ENCODE measurements at places on chromosomes 13 and 19.

GRCh38 chr13:112058941-112059340 lies 8.0 kb upstream of the SOX1 start:
- no peak for DNase-seq

GRCh38 chr13:25963674-25964073 lies 88.1 kb downstream of the SHISA2 start:
- DNase-seq: no peak

- no peak for DNase-seq
Measured at GRCh38 chr13:84609716-84610115, 727.4 kb upstream of the SLITRK1 start.

GRCh38 chr13:46119883-46120614 lies 15.2 kb upstream of the CPB2 start:
- DNase-seq: no peak

DNA sequence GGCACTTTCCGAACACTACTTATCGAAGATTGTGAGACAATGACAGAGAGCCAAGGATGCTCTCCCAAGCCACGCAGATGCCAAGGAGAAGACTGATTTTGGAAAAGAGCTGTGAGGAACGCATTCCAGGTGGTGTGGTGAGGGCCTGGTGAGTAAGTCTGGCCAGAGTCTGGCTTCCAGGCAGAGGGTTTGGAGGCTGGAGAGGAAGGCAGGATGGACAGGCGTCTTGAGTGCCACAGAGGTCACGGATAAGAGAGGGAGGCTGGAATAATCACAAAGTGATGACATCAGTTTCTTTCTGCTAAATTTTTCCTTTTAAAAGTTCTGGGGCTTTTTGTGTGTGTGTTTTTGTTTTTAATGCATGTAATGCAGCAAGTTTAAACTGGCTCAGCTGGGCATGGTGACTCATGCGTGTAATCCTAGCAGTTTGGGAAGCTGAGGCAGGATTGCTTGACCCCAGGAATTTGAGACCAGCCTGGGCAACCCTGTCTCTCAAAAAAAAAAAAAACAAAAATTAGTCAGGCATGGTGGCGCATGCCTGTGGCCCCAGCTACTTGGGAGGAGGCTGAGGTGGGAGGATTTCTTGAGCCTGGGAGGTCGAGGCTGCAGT lies 235.1 kb downstream of the NALCN start:
- no peak for DNase-seq

- no peak for DNase-seq
Measured at GRCh38 chr13:62046512-62046911, 630.9 kb upstream of the PCDH20 start.

- no peak for DNase-seq
Measured at GRCh38 chr13:26663791-26664190, 96.8 kb downstream of the GPR12 start.

DNA sequence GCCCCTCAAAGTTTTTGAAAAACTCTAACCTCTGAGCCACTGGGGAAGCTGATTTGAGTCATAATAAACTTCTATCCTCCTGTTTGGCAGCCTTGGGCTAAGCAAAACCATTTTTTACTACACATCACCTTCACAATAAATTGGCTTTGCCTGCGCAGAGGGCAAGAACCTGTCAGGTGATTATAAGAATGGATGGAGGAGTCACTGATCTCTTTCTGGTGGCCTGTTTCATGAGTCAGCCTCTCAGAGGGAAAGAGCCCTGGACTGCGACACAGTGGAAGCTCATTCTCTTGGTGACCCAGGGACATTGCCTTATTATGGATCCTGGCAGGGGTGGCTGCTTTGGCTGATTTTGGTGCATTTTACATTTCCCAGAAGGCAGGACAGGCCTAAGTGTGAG lies 17.5 kb upstream of the PSG9 start:
- no peak for DNase-seq

DNA sequence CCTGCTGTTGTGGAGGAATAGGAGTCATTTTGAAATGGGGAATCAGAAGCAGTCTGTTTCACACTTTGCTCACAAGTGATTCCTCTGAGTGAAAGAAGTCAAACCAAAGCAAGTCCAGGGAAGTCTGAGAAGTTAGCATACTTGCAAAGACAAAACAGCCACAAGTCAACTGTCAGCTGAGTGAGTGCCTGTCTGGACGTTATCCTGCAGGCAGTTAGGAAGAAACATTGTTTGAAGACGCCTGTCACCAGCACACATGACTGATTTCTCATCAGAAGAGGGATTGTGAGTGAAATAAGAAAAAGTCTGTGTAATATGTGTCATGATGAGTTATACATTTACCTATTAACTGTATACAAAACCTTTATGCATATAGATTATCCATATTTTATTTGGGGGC lies 153.5 kb downstream of the KCNRG start:
- no peak for DNase-seq

- no peak for DNase-seq
Measured at GRCh38 chr19:57241176-57241575, 744 bp downstream of the ZNF805 start.

DNA sequence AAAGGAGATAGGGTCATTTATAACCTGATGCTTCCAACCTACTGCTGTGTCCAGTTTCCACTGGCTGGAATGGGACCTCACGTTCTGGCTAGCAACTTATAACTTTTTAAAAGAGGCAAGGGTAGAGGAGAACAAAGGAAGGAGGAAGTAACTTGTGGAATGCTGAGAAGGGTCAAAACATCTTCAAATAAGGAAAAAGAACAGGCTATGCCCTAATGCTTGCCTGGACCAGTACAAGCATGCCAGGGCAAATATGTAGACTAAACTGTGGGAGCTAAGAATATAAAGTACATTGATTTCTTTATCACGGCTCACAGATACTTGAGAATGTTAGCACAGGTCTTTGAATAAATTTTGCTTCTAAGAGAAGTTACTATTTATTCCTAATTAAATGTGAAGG lies 1.5 kb upstream of the ZNF561 start:
- no peak for DNase-seq

GRCh38 chr13:111261326-111261725 lies 59.1 kb upstream of the TEX29 start:
- DNase-seq: no peak

GRCh38 chr19:30854207-30854606 lies 482.0 kb downstream of the ZNF536 start:
- DNase-seq: no peak

- no peak for DNase-seq
Measured at GRCh38 chr19:31037286-31037980, 311.8 kb downstream of the TSHZ3 start.

- DNase-seq: no peak
Measured at GRCh38 chr13:88761145-88761544, 1090.0 kb downstream of the SLITRK5 start.

GRCh38 chr19:9436358-9436757 lies 985 bp upstream of the ZNF266 start:
- DNase-seq: no peak

GRCh38 chr13:99692854-99693253 lies 191.6 kb downstream of the TM9SF2 start:
- DNase-seq: no peak

- no peak for DNase-seq
Measured at GRCh38 chr19:42166316-42166715, 34.1 kb upstream of the POU2F2 start.

DNA sequence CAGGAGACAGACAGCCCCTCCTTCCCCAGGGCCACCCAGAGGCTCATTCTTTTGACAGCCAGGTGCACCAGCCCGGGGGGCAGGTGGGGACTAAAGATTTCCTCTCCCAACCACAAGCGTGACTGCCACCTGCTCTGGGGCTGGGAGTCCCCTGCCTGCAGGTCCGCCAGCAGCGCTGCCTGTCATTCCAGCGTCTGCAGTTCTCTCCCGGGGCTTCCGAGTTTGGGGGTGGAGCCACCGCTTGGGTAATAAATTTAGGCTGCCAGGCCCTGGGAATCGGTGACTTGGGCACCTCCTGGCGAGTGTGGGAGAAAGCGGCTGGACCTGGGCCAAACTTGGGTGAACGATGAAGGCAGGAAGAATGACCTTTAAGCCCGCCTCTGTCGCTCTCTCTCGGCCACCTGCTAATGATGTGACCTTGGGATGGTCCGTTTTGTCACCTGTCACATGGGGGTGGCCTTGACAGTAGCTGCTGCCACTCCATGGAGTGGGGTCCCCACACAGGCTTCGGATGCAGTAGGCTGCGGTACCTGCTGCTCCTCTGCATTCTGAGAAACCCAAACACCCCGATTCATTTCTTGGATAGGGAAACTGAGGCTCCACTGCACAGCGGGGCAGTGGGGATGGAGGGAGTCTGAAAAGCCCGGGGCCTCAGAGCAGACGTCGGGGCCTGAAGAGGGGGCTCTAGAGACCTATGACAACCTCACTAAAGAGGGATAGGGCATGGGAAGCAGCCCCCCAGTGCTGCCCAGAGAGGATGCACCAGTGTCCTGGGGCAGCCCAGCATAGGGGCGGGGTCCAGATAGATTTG lies 12.8 kb downstream of the FUT6 start:
- peak; percentile 59 for DNase-seq

- peak; percentile 50 for DNase-seq
Measured at GRCh38 chr13:26867451-26868091, 107.0 kb upstream of the GPR12 start.

GRCh38 chr13:99316657-99317256 lies 9.6 kb upstream of the GPR183 start:
- DNase-seq: no peak

DNA sequence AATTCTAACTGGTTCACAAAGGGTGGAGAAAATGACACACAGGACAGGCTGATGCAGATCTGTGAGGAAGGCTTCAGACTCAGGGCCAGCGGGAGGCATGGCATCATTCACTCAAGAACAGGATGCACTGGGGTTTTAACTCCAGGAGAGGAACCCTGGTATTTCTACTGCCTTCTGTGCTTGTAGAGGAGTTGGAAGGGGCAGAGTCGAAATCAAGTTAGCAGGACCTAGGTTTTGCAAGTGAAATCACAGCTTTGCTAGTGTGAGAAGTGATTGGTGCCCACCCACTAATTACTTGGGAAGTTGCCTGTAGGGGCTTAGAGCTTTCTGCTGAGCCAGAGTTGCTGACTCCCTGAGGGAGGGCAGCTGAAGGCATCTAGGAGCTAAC lies 92.7 kb downstream of the AKAP11 start:
- DNase-seq: no peak

DNA sequence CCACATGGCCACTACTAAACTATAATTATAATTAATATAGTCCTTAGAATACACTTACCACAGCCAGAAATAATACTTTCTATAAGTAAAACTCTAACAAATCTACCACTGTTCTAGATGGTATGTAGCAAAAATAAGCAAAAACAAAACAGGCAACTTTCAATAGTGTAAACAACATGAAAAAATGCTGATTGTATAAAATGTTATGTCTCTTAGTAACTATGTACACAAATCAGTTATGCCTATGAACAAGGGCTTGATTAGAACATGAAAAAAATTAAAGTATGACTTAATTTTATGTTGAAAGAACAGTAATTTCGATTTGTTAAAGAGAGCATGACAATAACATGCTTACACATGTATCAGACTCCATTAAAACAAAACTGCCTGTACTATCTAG lies 60.7 kb downstream of the LATS2 start:
- no peak for DNase-seq

GRCh38 chr13:50339271-50339670 lies 324.0 kb downstream of the KCNRG start:
- no peak for DNase-seq

- no peak for DNase-seq
Measured at GRCh38 chr13:113184568-113185440, 23.7 kb downstream of the PCID2 start.

GRCh38 chr19:38583219-38583984 lies 34.4 kb downstream of the MAP4K1 start:
- DNase-seq: no peak

DNA sequence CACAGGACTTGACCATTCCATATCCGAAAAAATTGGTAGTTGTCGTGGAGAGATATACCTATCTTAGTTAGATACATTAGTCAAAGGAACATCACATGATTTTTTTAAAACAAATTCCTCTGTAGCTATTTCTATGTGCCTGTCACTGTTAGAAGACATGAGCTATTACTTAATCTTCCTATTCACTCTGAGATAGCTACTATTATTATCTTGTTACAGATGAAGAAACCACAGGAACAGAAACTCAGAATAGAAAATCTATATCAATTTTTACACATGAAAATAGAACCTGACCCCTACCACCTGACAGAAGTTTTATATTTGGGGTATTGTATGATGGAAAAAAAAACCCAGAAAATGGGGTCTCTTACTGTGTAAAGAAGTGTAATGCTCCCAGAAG lies 68.9 kb upstream of the TDRD3 start:
- no peak for DNase-seq

- no peak for DNase-seq
Measured at GRCh38 chr13:47598340-47598911, 402.6 kb downstream of the SUCLA2 start.

- DNase-seq: no peak
Measured at GRCh38 chr13:47705185-47705584, 295.9 kb downstream of the SUCLA2 start.
